ENCODE measurements at places on chromosomes 16 and 17.

- peak; percentile 66 for DNase-seq
Measured at GRCh38 chr16:23434380-23434779, 18.6 kb downstream of the COG7 start.

DNA sequence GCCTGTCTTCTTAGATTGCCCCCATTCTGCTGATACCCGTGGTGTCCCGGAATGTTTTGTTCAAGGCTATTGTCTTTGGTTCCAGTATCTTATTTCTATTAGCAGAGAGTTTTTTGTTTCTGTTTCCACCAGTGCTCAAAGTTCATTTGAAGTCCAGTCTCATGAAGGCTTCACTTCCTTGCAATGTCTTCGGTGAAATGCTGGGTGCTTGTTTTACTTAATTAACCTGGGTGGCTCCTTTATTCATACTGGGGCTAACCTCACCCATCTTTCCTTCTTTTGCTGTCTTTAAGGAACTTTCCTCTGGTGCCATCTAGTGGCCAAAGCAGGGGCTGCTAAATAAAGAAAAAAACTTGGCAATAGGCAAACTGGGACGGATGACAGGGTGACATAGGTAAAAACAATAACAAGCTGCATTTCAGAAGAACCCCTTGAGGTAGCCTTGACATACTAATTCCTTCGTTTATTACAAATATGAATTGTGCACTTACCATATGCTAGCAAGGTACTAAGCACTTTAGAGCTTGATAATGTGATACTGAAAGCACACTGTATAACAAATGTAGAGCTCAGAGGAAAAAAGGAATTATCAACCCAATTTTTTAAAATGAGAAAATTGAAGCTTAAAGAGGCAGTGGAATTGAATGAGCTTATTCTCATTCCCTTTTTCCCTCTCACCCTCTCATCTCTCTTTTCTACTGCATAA is 2.8 kb upstream of the SMIM36 start:
- DNase-seq = peak; percentile 50

DNA sequence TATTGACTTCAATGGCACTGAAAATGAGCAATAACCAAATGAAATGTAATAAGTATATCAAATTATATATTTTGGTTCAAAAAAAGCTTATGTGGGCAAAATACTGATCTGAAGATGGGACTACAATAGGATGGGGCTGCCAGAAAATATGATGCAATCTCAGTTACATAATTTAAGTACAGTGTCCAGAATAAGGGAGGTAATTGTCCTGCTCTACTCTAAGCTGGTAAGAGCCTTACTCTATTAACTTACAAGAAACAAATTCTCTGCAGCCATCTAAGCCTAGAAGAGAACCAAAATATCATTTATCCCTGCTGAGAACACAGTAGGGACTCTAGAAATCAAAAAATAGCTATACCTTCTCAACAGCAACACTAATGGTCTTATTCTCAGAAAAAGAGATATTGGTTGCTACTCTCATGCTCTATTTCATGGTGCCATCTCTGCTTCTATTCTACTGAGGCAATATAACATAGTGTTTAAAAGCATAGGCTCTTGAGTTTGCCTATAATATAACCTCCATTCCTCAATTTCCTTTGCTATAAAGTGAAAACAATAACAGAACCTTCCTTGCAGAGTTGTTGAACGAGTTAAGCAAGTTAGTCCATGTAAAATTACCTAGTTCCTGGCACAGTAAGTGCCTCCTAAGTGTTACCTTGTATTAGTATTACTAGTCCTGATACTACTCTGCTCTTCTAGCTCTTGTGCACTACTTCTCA is 19.9 kb downstream of the NQO1 start:
- DNase-seq = peak; percentile 58

- no peak for DNase-seq
Measured at GRCh38 chr17:29560316-29560715, 6.5 kb downstream of the ABHD15 start.

GRCh38 chr16:89550421-89551007 is 10.0 kb upstream of the RPL13 start:
- no peak for DNase-seq

GRCh38 chr17:82215095-82215971 is 2.7 kb upstream of the CCDC57 start:
- DNase-seq = peak; percentile 81

GRCh38 chr16:86359571-86359970 is 150.8 kb upstream of the FOXF1 start:
- no peak for DNase-seq

GRCh38 chr16:66367968-66368891 is 1.7 kb downstream of the CDH5 start:
- DNase-seq = no peak

DNA sequence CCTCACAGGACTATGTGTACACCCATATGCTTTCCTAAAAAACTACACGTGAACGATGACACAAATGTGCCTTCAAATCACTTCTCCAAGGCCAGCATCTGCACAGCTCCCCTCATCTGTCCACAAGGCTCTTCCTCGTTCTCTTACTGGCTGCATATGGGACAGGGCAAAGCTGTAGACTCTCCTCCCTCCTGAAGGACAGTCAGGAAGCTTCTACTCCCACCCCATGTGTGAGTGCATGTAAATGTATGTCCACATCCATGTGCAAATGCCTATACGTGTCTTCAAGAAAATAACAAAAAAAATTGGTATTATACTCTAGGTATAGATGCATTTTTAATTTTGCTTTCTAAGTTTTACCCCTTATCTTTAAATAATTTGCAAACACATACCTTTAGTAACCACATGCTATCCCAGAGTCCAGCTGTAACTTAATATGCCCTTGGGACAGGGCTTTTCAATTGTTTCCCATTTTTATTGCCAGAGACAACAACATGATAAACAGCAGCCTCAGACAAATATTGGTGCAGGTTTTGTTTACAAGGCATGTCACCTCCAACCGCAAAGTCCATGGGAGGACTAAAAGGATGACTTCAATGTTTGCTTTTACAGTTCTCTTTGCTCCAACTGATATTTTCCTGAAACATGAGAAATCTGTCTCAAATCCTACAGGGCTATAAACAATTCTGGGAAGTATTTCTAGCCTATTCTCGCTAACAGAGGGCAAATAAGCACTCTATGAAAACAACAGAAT is 31.6 kb upstream of the FAAP100 start:
- no peak for DNase-seq

DNA sequence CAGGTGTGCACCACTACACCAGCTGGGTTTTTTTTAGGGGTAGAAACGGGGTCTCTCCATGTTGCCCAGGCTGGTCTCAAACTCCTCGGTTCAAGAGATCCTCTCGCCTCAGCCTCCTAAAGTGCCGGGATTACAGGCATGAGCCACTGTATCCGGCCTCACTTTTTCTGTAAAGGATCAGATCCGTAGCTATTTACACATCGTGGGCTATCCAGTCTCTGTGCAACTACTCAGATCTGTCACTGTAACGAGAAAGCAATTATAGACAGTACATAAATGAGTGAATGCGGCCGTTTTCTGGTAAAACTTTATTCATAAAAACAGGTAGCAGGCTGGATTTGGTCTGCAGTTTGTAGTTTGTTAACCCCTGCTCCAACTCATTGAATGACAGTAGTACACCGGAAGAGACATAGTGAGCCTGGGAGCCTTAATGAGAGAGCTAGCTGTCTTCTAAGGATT is 44.5 kb downstream of the VMP1 start:
- no peak for DNase-seq

- peak; percentile 75 for DNase-seq
Measured at GRCh38 chr17:55770196-55770870, 19.5 kb downstream of the PCTP start.

DNA sequence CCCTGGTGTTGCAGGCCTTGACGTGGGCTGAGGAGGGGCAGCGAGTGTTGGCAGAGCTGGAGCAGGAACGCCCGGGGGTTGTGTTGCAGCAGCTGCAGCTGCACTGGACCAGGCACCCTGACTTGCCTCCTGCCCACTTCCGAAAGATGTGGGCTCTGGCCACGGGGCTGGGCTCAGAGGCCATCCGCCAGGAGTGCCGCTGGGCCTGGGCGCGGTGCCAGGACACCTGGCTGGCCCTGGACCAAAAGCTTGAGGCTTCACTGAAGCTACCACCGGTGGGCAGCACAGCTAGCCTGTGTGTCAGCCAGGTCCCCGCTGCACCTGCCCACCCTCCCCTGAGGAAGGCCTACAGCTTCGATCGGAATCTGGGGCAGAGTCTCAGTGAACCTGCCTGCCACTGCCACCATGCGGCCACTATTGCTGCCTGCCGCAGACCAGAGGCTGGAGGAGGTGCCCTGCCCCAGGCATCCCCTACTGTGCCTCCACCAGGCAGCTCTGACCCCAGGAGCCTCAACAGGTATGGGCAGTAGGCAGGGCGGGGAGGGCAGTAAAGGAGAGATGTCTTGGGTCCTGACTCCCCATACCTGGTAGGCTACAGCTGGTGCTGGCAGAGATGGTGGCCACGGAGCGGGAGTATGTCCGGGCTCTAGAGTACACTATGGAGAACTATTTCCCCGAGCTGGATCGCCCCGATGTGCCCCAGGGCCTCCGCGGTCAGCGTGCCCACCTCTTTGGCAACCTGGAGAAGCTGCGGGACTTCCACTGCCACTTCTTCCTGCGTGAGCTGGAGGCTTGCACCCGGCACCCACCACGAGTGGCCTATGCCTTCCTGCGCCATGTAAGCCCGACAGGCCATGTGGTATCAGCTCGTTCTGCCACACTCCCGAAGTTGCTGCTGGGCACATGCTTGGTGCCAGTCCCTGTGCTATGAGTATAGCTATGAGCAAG is 5.6 kb downstream of the PLEKHG4 start:
- DNase-seq = peak; percentile 36

- DNase-seq = no peak
Measured at GRCh38 chr16:13883881-13884280, 36.1 kb upstream of the ERCC4 start.

DNA sequence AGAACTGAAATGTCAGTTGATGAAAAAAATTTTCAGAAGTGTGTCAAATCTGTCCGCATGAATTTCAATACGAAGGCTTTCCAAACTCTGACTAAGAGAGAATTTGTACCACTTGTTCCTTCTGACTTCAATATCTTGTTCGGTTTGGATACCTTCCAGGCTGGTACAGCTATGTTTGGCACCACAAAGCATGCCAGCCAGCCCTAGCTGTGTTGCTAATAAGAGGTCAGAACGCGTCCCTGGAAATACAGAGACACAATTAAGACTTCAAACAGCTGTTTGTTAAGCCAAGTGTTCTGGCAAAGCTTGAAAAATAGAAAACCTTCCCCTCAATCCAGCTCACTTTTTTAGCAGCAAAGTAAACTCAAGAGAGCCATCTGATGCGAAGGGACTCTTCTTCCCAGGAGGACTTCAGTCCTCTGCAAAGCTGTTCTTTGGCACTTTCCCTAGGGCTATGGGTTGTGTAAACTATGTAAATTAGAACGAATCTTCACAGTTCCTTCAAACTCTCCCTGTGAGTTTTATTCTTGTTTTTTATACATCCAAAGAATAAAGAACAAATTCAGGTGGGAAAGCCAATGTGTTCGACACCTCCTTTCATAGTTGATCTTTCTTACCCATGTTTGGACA is 35.1 kb downstream of the GRB2 start:
- no peak for DNase-seq

- no peak for DNase-seq
Measured at GRCh38 chr17:8320990-8321389, 10.9 kb downstream of the ARHGEF15 start.

DNA sequence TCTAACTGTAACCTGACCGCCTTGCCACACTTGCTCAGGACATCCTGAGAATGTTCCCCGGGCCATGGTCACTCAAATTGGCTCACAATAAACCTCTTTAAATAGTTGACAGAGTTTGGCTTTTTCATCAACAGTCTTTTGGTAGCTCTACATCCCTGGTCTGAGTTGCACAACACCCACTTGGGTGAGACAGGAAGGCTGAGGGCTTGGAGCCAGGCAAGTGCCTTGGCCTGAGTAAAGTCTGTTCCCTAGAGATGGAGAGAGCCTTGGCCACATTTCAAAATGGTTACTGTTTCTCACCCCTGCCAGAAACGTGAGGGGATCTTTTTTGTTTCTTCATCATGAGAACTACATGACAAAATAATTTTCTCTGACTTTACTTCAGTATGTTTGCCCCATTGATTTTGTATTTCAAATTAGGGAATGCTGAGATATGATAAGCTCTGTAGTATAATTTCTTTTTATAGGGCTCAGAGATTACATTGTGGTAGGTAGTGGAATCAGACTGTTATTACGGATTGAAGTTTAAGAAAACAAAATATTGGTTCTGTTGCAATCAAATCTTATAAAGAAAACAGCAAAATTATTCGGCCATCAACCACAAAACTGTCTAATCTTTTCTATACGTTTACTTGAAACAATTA is 53.9 kb upstream of the NETO2 start:
- peak; percentile 38 for DNase-seq

GRCh38 chr16:86878236-86879080 is 300.1 kb downstream of the FOXL1 start:
- no peak for DNase-seq

DNA sequence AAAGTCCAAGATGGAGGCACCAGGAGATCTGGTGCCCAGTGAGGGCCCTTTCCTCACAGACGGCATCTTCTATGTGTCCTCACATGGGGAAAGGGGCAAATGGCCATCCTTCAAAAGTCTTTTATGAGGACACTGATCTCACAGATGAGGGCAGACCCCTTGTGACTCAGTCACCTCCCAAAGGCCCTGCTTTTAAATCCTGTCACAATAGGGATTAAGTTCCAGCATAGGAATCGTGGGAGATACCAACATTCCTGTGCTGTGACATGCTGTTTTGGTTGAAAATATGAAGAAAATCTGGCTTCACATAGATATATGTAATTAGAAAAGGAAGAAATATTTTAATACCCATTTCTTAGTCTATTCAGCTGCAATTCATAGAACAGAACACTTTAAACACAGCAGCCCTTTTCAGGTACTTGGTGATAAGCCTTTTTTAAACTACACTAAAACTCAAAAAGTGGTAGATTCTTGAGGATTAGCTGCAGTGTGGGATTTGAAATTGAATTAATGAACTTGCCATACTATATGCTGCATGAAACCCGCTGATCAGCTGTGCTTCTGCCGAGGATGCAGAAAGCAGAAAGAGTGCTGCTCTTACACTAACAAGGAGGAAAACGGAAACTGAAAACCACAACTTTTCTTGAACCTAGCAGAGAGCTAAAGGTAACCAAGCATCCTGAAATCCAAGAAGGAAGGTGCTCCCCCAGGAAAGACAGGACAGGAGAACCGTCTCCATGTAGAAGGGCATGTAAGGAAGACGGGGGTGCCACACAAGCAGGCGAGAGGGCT is 32.7 kb downstream of the VPS53 start:
- peak; percentile 82 for DNase-seq

DNA sequence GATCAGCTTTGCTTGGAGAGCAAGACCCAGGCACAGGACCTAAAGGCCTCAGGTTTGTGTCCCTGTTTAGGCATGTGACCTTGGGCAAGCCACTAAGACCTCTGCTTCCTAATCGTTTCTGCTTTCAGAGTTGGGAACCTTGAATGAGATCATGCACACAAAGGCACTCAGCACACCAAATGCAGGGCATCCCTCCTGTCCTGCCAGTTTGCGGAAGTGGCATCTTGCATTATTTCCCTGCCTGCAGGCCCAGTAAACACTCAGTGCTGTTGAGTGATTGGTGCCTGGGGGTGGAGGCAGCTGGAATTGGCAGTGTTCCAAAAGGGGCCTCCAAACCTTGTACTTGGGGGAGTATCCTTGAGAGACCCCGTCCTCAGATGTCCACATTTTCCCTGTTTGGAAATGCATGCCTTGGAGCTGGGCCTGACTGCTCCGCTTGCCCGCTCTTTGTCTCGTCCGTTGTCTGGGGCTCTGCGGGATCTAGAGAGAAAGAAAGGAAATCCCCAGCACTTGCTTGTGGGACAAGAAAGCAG is 28.7 kb downstream of the MRM1 start:
- no peak for DNase-seq

GRCh38 chr16:86714166-86714565 is 135.8 kb downstream of the FOXL1 start:
- DNase-seq = peak; percentile 25
